IMR-90 (cell line): ENCODE measurements at places on chromosomes 5 and 9. TPM values are rescaled to one million over a fixed set of nuclear protein-coding genes. Genes with fewer than 3 reads are reported as not detected.
A peak's percentile ranks its signal among the peaks of the same experiment; 100 is the strongest.

- peak; percentile 43 for DNase-seq
Measured at GRCh38 chr5:132489871-132490483, 596 bp downstream of the IRF1 start.

GRCh38 chr5:158811350-158811749, 288.4 kb downstream of the EBF1 start:
- no peak for DNase-seq

GRCh38 chr9:70537084-70537483, 122.6 kb upstream of the KLF9 start:
- no peak for DNase-seq

GRCh38 chr5:11905206-11905605, 960 bp upstream of the CTNND2 start:
- DNase-seq: no peak

- no peak for DNase-seq
Measured at GRCh38 chr9:137673886-137674285, 55.1 kb downstream of the EHMT1 start.

DNA sequence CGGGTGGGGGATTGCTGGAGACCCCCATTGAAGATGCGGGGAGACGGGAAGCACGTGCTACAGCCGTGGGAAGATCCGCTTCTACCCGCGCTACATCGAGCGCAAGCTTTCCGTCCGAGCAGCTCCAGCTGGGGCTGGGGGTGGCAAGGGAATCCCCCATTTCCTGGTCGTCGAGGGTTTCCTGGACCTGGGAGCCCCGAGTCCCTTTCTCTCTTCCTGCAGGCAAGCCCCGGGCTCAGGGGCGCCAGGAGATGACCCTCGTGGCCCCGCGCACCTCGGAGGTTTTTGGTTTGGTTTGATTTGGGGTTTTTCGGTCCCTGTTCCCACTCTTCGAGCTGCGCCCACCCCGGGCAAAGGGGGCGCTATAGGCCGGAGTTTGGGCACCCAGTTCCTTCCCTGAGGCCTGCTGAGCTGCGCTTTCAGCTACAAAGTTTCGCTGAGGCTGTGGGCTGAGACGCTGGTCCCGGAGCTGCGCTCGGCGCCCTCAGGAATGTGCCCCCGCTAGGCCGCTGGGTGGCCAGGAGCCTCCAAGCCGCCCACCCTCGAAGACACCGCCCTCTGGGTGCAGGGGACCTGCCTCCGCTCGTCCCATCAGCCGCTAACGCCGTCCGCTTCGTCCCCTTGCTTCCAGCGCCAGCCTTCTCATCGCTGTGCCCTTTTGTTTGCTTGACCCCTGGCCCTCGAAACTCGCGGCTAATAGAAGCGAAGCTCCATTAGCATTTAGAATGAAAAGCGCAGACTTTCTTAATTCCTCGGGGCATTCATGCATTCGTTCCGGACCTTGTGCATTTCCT, 2.9 kb downstream of the NR4A3 start:
- DNase-seq: no peak

DNA sequence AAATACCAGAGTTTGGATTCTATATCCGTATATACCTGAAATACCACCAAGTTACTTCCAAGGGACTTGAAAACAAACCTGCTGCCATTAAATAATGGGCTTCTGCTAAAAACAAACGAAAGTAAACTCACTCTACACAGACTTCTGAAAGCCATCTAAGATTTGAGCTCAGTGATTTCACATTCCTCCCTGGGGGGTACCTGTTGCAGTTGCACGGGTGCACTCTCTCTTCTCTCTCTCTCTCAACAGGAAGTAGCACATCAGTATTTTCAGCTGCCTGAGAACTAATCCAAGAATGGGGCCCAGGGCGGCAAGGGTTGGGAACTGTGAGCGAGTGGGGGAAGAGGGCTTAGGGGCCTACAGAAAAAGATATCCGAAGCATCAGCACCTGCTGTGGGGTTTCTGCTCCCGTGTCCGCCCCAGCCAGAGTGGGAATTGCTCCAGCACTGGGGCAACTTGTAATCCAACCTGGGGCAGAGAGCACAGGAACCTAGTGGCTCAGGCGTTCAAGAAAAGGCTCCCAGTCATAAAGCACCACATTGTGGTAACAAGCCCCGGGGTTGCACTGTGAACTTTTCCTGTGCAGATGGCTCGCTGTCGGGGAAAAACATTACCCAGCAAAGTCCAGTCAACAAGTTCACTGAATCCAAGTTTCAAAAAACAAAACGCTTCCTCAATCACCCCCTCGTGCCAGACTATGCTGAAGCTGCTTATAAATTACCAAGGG, 99.8 kb downstream of the EFNA5 start:
- DNase-seq: no peak

- DNase-seq: no peak
Measured at GRCh38 chr9:129382281-129383018, 204.4 kb upstream of the IER5L start.

- no peak for DNase-seq
Measured at GRCh38 chr5:152601806-152602732, 197.0 kb upstream of the NMUR2 start.

- DNase-seq: no peak
Measured at GRCh38 chr5:142080248-142080647, 28.3 kb upstream of the NDFIP1 start.

DNA sequence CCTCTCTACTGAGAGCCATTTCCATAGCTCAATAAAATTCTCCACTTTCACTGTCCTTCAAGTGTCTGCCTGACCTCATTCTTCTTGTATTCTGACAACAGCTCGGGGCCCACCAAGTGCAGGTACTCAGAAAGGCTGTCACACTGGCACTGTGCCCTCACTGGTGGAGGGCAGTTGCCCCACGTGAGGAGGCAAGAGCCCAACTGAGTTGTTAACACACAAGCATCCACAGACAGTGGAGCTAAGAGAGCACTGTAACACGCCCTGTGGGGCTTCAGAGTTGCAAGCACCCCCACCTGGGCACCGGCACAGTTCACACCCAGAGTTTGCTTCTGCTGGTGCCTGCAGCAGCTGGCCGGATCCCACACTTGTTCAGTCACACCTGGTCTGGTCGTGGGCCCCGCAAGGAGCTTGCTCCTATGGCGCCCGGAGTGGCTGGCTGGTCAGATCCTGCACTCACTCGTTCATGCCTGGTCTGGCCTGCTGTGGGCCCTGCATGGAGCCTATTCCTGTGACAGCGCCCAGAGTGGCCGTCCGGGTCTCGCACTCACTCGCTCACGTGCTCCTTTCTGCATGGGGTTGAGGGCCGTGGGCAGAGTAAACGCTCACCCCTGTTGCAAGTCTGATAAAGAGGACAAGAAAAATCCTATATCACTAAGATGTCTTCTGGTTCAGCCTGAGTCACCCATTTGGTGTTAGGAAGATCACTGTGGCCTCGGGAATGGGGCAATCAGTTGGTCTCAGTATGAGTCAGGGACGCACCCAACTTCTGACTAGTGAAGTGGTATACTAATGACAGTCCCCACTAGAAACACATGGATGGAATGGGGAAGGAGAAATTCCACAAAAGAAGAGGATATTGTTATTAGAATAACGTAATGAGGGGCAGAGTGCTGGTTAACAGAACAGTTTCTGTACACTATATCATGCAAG, 87.0 kb upstream of the CCNH start:
- DNase-seq: no peak

- DNase-seq: peak; percentile 77
Measured at GRCh38 chr9:437574-438001, 222.9 kb downstream of the DOCK8 start.

DNA sequence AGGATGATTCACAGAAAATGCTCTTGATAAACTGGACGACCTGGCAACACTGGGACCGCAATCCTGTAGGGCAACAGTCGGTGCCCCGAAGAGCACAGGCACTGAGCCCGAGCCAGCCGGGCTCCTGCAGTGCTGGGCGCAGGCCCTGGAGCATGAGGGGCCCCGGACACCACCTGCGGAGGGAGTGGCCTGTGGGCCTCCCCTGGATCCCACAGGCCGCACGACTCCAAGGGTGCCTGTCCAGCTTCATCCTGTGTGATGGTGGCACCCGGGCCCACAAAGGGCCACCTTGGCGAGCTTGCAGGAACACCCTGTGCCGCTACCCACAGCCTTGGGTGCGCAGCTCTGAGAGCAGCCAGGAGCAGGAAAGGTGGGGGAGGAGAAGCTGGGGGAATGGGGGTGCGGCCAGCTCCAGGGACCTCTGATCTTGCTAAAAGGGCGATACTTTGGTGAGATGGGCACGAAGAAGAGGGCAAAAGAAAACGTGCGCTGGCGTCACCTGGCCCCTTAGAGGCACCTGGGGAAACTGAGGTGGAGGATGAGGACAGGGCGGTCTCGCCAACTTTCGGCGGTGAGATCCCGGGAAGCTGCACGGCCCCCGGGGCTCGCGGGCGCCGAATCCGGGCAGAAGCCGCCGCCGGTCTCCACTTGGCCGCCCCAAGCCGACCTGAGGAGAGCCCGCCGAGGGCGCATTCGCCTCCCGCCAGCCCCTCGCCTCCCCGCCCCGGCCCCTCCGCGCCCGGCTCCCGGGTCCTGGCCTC, 722 bp downstream of the TBC1D9B start:
- DNase-seq: peak; percentile 7

DNA sequence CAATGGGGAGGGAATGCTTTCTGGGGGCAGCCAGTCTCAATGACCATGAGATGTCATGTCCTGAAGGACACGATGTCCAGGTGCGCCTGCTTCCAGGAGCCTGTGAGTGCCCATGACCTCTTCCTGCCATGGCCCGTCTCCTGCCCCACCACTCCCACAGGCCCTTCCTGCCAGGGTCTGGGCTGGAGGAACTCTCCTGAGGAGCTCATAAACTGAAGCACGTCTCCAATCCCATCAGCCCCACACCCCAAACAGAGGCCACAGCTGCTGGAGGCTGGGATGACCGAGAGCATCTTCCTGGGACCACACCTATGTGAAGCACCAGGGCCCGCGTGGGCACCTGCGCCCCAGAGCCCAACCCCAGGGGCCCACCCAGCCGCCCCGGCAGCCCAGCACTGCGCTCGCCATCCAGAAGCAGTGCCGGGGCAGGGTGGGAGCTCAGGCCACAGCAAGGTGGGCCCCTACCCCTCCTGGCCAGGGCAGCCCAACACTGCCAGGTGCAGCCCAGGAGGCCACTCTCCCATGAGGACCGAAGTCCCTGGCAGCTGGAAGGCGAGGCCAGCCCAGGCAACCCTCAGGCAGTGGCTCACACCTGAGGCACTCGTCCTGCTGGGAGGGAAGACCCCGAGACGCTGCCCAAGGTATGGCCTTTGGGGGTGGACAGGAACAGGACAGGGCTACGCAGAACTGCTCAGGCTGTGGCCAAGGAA, 53.9 kb upstream of the UBAC1 start:
- DNase-seq: no peak

GRCh38 chr9:123616707-123617106, 260.7 kb downstream of the CRB2 start:
- DNase-seq: no peak

GRCh38 chr5:151082282-151082902, 1.6 kb upstream of the TNIP1 start:
- DNase-seq: peak; percentile 37

- DNase-seq: peak; percentile 89
Measured at GRCh38 chr5:33261305-33261704, 179.5 kb upstream of the TARS1 start.

- DNase-seq: peak; percentile 82
Measured at GRCh38 chr5:79225026-79225425, 10.9 kb upstream of the JMY start.

DNA sequence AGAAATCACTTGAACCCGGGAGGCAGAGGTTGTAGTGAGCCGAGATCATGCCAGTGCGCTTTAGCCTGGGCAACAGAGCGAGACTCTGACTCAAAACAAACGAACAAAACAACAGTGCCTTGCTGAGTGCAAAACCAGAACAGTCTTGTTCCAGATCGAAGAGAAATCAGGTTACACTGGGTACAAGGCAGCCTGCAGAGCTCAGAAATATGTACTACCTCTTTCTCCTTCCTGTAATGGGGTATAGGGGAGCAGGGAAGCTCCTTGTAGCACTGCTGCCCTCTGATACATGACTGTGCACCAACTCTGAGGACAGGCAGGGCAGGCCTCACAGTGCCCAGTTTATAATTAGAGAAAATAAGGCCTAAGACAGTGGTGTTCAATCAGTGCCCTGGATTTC, 24.7 kb downstream of the TBC1D2 start:
- no peak for DNase-seq

GRCh38 chr5:165086465-165086864, 1581.0 kb downstream of the MAT2B start:
- no peak for DNase-seq

DNA sequence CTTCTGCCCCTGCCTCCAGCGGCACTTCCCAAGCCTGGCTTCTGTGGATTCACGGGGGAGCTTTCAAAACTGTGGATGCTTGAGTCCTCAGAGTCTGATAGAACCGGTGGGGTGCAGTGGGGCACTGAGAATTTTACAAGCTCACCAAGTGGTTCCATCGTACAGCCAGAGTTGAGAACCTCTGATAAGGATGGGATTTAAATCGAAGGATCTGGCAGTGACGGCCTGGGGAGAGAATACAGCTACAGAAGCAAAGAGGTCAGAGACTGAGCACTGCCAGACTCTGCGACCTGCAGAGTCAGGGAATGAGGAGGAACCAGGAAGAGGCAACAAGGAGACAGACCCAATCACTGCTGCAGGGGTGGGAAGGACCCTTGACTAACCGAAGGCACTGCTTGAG, 124.6 kb upstream of the BOD1 start:
- DNase-seq: no peak

- no peak for DNase-seq
Measured at GRCh38 chr5:17897776-17898175, 263.5 kb downstream of the TAF11L14 start.

GRCh38 chr5:167355346-167355745, 936.1 kb upstream of the WWC1 start:
- DNase-seq: no peak

DNA sequence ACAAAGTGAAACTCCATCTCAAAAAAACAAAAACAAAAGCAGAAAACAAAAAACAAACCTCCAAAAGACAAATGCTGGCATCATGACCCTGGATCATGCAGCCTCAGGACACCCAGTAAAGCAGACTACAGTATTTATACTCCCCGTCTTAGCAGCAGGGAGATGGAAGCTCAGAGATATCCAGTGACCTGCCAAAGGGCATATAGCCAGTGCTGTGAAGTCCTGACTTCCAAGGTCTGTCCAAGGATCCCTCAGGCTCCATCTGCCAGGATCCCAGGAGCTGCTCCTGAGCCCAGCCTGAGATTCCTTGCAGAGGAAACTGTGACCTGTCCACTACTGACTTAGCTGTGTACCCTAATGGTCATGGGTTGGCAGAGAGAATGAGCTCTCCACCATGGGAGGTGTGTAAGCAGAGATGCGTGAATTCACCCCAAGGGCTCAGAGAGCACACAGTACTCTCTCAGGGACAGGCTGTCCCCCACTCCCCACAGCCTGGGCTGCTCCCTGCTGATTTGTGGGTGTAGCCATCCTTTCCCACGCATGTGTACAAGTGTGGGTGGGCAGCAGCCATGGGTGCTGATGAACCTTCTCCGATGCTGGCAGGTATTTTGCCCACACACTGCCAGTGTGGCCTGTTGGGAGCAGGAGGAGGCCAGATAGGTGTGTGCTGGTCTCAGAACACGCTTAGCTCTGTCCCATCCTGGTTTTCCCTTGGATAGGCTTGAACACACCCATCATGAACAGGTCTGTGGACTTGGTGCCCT, 2.1 kb upstream of the WNK2 start:
- no peak for DNase-seq

Gene GCNT4
- polyA plus RNA-seq: 0.39 and 0.46 TPM in 2 replicates

Gene GPR150
- polyA plus RNA-seq: 0.10 and 0.11 TPM in 2 replicates

Gene CDX1
- polyA plus RNA-seq: 0.22 and 0.24 TPM in 2 replicates

Gene CDH12
- not detected in 2 replicates for polyA plus RNA-seq

Gene OR1Q1
- not detected in 2 replicates for polyA plus RNA-seq

Gene FBXO38
- polyA plus RNA-seq: 10.2 and 14.9 TPM in 2 replicates

Gene OR1N2
- polyA plus RNA-seq: not detected in 2 replicates

Gene LCN15
- not detected in 2 replicates for polyA plus RNA-seq

Gene CMBL
- polyA plus RNA-seq: 25.9 and 26.3 TPM in 2 replicates

Gene HTR1A
- not detected in 2 replicates for polyA plus RNA-seq
